ENCODE measurements at places on chromosomes 16 and 17.

DNA sequence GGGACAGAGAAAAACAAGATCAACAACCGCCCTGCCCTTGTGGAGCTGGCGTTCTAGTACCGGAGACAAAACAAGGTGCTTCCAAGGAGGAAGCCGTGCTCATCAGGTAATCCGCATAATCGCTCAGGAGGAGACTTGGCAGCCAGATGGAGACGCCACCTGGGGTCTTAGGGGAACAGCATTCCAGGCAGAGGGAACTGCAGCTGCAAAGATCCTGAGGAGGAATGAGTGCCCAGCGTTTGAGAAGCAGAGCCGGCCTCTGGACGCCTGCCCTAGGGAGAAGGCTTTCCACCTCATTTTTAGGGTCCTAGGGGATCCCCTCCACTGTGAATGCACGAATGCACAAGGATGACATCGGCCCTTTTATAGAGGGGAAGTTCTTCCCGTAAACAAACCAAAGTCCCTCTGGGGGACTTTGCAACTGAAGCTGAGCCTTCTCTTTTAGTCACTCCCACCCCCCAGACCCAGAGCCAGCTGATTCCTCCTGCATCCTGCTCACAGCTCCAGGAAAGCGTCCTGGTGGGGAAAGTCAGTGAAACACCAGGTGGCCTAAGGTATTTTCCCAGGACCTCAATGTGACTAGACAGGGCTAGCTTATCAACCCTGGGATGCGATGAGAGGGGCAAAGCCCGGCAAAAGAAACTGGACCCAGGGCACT lies 13.2 kb upstream of the MPRIP start:
- DNase-seq = no peak

- peak; percentile 78 for DNase-seq
These were observed 9.1 kb downstream of the IGFBP4 start for GRCh38 chr17:40452216-40452787.

DNA sequence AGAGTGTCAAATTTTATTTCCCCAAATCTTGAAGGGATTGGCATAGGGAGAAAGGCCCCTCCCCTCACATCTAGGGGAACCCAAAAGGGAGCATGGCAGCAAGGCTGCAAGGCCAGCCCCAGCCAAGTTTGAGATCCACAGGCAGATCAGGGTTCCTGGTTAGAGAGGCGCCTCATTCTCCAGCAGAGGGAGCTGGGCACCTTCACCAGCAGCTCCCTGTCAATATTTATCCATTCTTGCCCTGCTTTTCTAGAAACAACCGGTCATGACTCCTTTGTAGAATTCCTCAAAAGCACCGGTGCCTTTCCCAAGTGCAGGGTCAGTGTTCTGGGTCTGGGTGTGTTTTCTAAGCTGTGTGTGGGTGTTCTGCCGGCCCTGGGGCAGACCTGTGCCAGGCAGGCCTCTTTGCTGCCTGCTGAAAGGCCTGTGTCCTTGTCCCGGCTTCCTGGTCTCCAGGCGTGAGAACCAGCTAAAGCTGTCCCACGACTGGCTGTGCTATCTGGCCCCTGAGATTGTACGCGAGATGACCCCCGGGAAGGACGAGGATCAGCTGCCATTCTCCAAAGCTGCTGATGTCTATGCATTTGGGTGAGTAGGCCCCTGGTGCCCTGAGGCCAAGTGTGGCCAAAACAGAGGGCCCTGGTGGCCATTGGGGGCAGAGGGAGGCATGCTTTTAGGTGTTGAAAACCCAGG lies 21.2 kb upstream of the LGALS9 start:
- DNase-seq = peak; percentile 59

DNA sequence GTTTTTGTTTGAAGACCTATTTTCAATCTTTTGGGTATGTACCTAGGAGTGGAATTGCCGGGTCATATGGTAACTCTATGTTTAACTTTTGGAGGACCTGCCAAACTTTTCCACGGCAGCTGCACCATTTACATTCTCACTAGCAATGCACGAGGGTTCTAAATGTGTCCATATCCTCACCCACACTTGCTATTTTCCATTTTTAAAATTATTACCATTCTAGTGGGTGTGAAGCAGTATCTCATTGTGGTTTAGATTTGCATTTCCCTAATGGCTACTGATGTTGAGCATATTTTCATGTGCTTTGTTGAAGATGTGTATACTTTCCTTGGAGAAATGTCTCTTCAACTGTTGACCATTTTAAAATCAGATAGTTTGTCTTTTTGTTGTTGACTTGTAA lies 60.3 kb upstream of the HAPSTR1 start:
- no peak for DNase-seq

- DNase-seq = no peak
These were observed 32.2 kb downstream of the TK2 start for GRCh38 chr16:66517586-66518263.

- DNase-seq = no peak
These were observed 51.1 kb downstream of the ADAMTS18 start for GRCh38 chr16:77383606-77384187.

GRCh38 chr17:5019475-5019956 lies 15.7 kb downstream of the SLC52A1 start:
- no peak for DNase-seq

- no peak for DNase-seq
These were observed 12.6 kb upstream of the RPRML start for GRCh38 chr17:46991617-46992016.

GRCh38 chr16:85566561-85567100 lies 46.5 kb upstream of the GSE1 start:
- DNase-seq = no peak

GRCh38 chr17:18039535-18040260 lies 490 bp downstream of the GID4 start:
- DNase-seq = peak; percentile 61

GRCh38 chr17:72142614-72143013 lies 21.8 kb downstream of the SOX9 start:
- DNase-seq = no peak
